KBM-7 (cell line): ENCODE measurements at places on chromosomes 3 and 15.

DNA sequence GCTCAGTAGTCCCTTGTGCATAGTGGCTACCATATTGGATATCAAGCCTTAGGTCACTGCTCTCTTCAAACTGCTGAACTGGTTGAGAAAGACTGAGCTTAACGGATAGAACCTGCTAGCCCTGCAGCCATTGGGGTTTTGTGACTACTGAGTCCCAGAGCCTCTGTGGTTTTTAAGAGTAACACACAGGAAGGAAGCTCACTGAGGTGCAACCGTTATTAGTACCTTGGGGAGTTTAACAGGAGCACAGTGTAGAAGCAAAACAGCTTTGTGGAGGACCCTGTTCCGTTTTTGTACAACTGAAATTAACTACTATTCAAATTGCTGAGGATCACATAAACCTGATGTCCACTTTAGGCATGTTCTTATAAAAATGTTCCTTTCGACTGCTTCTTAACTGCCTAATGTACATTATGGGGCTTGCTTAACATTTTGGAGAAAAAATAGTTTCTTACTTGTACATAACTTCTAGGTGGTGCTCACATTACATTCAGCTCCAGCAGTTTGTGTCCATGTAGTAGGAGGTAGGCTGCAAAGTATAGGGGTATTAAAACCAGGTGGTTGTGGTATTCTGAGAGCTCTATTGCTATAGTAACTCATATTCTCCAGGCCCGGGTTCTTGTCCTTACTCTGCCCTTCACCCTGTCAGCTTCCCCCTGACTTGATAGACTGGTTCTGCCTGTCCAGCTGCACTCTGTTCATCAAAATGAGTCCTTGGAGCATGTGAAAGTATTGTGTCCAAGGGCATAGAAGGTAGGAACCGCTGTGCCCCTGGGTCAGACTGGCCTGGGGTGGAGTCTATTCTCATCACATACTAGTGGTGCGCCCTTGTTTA, 17.3 kb downstream of the PXK start:
- DNase-seq = peak; percentile 86

GRCh38 chr15:87703327-87704111, 553.0 kb downstream of the NTRK3 start:
- DNase-seq = no peak

- no peak for DNase-seq
These were observed 83.8 kb downstream of the GADL1 start for GRCh38 chr3:30810625-30811024.

DNA sequence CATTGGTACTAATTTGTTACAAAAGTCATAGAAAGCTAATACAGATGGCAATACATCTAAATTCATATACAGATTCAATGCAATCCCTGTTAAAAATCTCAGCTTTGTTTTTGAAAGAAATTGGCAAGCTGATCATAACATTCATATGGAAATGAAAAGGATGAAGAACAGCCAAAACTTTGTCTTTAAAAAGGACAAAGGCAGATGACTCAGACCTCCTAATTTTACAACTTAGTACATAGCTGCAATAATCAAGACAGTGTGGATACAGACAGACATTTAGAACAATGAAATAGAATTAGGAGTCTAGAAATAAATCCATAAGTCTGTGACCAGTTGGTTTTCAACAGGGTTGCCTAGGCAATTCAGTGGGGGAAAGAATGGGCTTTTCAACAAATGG, 63.3 kb downstream of the AQP9 start:
- no peak for DNase-seq

DNA sequence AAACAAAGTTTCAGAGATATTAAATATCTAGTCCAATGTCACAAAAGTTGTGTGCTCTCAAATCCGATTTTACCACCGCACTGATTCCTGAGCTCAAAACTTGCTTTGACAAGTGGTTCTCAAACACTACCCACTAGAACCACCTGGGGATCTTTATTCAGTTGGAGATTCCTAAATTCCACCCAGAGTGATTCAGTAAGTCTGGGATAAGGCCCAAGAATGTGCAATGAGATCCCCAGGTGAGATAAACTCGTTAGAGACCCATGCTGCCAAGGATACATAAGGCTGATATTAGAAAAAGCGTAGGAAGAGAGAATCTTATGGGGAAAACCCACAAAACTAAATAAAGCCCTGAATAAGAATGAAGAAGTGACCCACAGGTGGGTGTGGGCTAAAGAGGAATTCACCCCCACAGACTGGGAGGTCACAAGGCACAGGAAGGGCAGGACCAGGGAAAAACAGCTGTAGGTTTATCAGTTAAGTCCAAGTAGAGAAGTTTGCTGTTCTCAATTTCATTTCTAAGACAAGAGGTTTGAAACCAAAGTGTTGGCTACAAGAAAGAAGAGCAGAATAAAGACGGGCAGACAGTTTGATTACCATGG, 11.5 kb upstream of the RPS17 start:
- no peak for DNase-seq
